Left lung (tissue), 14 donors: ENCODE measurements at places on chromosomes 4 and X. TPM values are rescaled to one million over a fixed set of nuclear protein-coding genes. Genes with fewer than 3 reads are reported as not detected.

Gene F9
- not detected for total RNA-seq

Gene CENPE
- total RNA-seq, result 6.1 TPM

DNA sequence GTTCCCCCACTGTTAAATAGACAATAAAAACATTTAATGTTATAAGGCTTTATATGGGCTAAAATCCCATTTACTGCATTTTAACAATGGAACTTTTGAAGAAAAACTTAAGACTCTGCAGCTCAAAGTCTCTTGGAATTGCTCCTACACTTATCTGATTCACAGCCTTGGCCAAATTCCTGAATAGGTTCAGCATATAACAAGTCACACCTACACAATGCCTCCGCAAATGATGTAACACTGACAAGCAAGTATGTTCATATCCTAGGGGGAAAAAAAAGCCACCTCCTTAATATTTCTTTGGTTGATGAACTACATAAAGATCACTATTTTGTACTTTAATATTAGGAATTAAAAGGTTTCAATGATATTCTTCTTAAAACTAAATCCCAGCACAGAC lies 34.5 kb downstream of the RPS6KA6 start:
- no peaks in the 10 kb centered on the region for H3K4me1 ChIP-seq
- H3K27me3 ChIP-seq, result no peaks in the 10 kb centered on the region
- DNase-seq, result no peak
- H3K36me3 ChIP-seq, result no peaks in the 10 kb centered on the region

DNA sequence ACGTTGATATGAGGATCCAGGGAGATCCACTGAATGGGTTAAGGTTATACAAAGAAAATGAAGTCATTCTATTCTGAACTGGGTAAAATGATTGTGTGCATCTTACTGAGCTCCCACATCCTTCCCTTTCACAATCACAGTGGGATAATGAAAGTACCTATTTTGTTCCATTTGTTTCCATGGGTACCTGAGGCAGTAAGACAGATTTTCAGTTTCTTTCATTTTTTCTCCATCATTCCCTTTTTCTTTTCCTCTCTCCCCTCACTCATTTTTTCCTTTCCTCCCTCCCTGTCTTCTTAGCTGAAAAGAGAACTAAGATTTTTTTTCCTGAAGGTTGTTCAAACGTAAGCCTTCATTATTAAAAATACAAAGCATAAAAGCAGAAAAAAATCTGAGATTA lies 4.6 kb downstream of the GRIA2 start:
- no peaks in the 10 kb centered on the region for H3K36me3 ChIP-seq
- H3K4me1 ChIP-seq, result no peaks in the 10 kb centered on the region
- no peak overlapping the region for H3K27ac ChIP-seq
- H3K27me3 ChIP-seq, result peaks cover 31% of the 10 kb centered on the region
- no peak for DNase-seq

- H3K4me1 ChIP-seq, result no peaks in the 10 kb centered on the region
- H3K4me3 ChIP-seq, result no peak overlapping the region
- DNase-seq, result no peak
- no peaks in the 10 kb centered on the region for H3K36me3 ChIP-seq
- no peaks in the 10 kb centered on the region for H3K27me3 ChIP-seq
- H3K27ac ChIP-seq, result no peak overlapping the region
Measured at GRCh38 chrX:37854748-37855147, 7.4 kb upstream of the DYNLT3 start.

Gene DMP1
- total RNA-seq, result not detected

DNA sequence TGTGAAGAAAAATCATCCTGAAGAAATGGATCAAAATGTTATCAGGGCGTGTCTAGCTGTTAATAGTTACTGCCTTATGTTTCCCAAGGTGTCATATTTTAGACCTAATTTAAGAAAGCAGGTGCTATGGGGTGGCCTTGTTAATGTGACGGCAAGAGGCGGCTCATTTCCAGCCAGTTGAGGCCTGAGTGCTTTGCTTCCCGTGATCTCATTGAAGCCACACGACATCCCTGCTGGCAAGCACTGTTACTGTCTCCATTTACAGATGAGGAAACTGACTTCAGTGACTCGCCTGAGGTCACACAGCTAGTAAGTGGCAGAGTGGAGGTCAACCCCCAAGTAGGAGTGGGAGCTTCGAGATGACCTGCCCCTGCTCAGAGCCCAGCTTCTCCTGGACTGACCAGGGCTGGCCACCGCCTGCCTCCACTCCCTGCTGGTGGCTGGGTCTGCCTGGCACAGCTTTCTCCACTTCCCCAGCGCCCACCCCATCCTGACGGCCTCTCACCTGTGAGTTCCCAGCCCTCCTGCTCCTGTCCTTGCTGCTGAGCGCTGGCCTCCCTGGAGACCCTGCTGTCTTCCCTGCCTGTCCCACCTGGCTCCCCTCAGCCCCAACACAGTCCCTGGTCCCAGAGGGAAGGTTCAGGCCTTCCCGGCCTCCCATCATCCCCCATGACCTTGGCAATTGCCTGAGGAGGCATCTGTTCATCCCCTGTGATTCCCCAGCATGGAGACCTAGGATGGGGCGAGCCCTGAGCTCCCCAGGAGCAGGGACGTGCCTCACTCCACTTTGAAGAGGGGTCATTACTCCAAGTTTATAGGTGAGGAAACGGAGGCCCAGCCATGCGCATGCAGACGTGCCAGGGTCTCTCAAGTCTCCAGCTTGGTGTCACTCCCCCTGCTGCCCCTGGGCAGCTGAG lies 47.7 kb upstream of the SORCS2 start:
- H3K4me1 ChIP-seq, result no peaks in the 10 kb centered on the region
- no peak for DNase-seq
- H3K27me3 ChIP-seq, result no peaks in the 10 kb centered on the region
- no peak overlapping the region for H3K4me3 ChIP-seq
- H3K36me3 ChIP-seq, result no peaks in the 10 kb centered on the region
- H3K27ac ChIP-seq, result no peak overlapping the region

GRCh38 chrX:17405225-17405969 lies 30.4 kb downstream of the NHS start:
- no peak overlapping the region for H3K4me3 ChIP-seq
- no peaks in the 10 kb centered on the region for H3K27me3 ChIP-seq
- H3K4me1 ChIP-seq, result no peaks in the 10 kb centered on the region
- H3K36me3 ChIP-seq, result no peaks in the 10 kb centered on the region

Gene UGT8
- 3.7 TPM for total RNA-seq

DNA sequence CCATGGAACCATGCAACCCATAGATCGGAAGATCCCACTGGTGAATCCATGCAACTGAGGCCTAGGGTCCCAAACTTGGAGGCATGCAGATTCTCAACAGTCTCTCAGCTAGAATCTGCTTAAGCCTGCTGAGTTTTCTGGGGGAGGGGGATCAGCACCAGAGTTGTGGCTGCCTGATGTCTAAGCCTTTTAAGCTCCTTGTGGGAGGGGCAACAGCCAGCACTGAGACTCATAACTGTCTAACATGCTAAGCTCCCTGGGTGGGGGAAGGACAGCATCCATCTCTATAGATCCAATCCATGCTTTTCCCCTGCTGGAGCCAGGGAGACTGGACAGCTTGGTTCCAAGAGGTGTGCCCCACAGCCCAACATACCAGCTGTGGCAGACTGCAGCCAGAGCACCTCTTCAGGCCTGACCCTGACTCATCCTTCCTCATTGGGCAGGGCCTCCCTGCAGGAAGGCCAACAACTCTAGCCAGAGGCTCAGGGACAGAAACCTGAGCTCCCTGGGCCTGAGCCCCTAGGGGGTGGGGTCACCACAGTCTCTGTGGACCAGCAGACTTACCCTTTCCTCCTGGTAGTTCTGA lies 300.1 kb upstream of the SLC7A11 start:
- H3K36me3 ChIP-seq, result no peaks in the 10 kb centered on the region
- H3K4me3 ChIP-seq, result no peak overlapping the region
- H3K27me3 ChIP-seq, result no peaks in the 10 kb centered on the region
- no peak overlapping the region for H3K27ac ChIP-seq
- DNase-seq, result no peak
- H3K4me1 ChIP-seq, result no peaks in the 10 kb centered on the region

- H3K4me1 ChIP-seq, result peaks cover 3% of the 10 kb centered on the region
- peak overlapping the region; percentile 63 for H3K4me3 ChIP-seq
- H3K36me3 ChIP-seq, result peaks cover 6% of the 10 kb centered on the region
- H3K27me3 ChIP-seq, result no peaks in the 10 kb centered on the region
- no peak for DNase-seq
Measured at GRCh38 chrX:120604361-120604782, 471 bp downstream of the MCTS1 start.

- H3K36me3 ChIP-seq, result peaks cover 100% of the 10 kb centered on the region
- H3K4me3 ChIP-seq, result no peak overlapping the region
- no peak for DNase-seq
- H3K27me3 ChIP-seq, result no peaks in the 10 kb centered on the region
Measured at GRCh38 chr4:878796-879728, 53.1 kb downstream of the GAK start.

GRCh38 chrX:85084770-85085393 lies 81.2 kb downstream of the APOOL start:
- H3K36me3 ChIP-seq, result peaks cover 8% of the 10 kb centered on the region
- no peaks in the 10 kb centered on the region for H3K4me1 ChIP-seq
- H3K4me3 ChIP-seq, result no peak overlapping the region
- no peaks in the 10 kb centered on the region for H3K27me3 ChIP-seq
- no peak for DNase-seq

Gene GRID2
- total RNA-seq, result 0.15 TPM

- peaks cover 7% of the 10 kb centered on the region for H3K4me1 ChIP-seq
- no peak overlapping the region for H3K27ac ChIP-seq
- no peaks in the 10 kb centered on the region for H3K36me3 ChIP-seq
- H3K4me3 ChIP-seq, result peak overlapping the region; percentile 26
- H3K27me3 ChIP-seq, result peaks cover 37% of the 10 kb centered on the region
- no peak for DNase-seq
Measured at GRCh38 chrX:153829549-153829798, 870 bp downstream of the PDZD4 start.

DNA sequence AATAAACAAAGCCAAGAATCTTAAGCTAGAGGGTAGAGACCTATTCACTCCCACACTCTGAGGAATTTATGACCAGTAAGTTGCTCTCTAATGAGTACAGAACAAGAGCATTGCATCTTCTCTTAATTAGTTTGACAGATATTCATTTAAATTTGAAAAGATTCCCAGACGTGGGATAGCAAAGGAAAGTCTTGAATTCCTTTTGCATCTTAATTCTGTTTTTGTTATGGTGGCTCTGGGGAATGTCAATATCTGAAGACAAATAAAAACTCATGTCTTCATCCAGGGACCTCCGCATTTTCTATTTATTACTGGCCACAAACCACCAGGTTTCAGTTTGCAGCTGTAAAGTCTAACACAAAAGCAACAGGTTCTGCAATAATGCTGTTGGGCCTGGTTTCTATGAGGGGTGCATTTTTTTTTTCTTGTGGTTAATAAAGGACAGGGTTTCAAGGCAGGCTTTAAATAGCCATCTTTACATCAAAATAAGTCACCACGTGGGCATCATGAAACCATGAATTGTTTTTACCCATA lies 172.3 kb downstream of the SHROOM3 start:
- DNase-seq, result no peak
- H3K4me1 ChIP-seq, result no peaks in the 10 kb centered on the region
- no peak overlapping the region for H3K4me3 ChIP-seq
- H3K27ac ChIP-seq, result no peak overlapping the region
- no peaks in the 10 kb centered on the region for H3K27me3 ChIP-seq

DNA sequence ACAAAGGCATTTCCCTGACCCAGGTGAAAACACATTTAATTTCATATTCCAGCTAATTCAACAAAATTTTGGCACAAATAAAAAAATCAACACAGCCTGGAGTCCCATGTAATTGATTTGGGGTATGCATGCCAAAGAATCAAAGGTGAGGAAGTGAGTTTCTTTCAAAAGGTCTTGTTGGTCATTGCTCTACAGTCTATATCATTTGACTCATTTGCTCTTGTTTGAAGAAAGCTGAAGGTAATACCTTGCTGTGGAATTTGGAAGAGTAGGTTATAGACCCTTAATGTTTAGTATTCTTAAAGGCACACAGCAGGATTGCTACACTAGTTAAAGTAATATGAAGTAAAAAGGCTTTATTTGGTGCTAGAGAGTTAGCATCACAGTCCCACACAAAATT lies 25.4 kb downstream of the COL4A6 start:
- H3K27me3 ChIP-seq, result no peaks in the 10 kb centered on the region
- H3K27ac ChIP-seq, result no peak overlapping the region
- H3K36me3 ChIP-seq, result no peaks in the 10 kb centered on the region

- DNase-seq, result no peak
- H3K27me3 ChIP-seq, result no peaks in the 10 kb centered on the region
- no peaks in the 10 kb centered on the region for H3K4me1 ChIP-seq
- H3K36me3 ChIP-seq, result no peaks in the 10 kb centered on the region
Measured at GRCh38 chr4:24557026-24558025, 27.0 kb downstream of the DHX15 start.

- no peaks in the 10 kb centered on the region for H3K36me3 ChIP-seq
- H3K4me1 ChIP-seq, result peaks cover 18% of the 10 kb centered on the region
- no peak for DNase-seq
- no peak overlapping the region for H3K27ac ChIP-seq
- H3K4me3 ChIP-seq, result no peak overlapping the region
- no peaks in the 10 kb centered on the region for H3K27me3 ChIP-seq
Measured at GRCh38 chr4:163591614-163592020, 97.1 kb downstream of the TMA16 start.

Gene UNC5C
- total RNA-seq, result 14.4 TPM

GRCh38 chrX:71177327-71177726 lies 32.7 kb downstream of the NLGN3 start:
- H3K27me3 ChIP-seq, result no peaks in the 10 kb centered on the region
- H3K4me3 ChIP-seq, result no peak overlapping the region
- H3K27ac ChIP-seq, result no peak overlapping the region
- DNase-seq, result no peak
- no peaks in the 10 kb centered on the region for H3K4me1 ChIP-seq

- H3K27ac ChIP-seq, result peak overlapping the region; percentile 30
- H3K27me3 ChIP-seq, result no peaks in the 10 kb centered on the region
- H3K4me1 ChIP-seq, result peaks cover 35% of the 10 kb centered on the region
- DNase-seq, result no peak
- H3K4me3 ChIP-seq, result no peak overlapping the region
Measured at GRCh38 chr4:70927502-70928137, 25.5 kb downstream of the MOB1B start.

- H3K4me1 ChIP-seq, result no peaks in the 10 kb centered on the region
- H3K36me3 ChIP-seq, result no peaks in the 10 kb centered on the region
- no peak for DNase-seq
- H3K4me3 ChIP-seq, result no peak overlapping the region
- no peak overlapping the region for H3K27ac ChIP-seq
- H3K27me3 ChIP-seq, result peaks cover 33% of the 10 kb centered on the region
Measured at GRCh38 chr4:4837316-4837715, 22.1 kb upstream of the MSX1 start.

DNA sequence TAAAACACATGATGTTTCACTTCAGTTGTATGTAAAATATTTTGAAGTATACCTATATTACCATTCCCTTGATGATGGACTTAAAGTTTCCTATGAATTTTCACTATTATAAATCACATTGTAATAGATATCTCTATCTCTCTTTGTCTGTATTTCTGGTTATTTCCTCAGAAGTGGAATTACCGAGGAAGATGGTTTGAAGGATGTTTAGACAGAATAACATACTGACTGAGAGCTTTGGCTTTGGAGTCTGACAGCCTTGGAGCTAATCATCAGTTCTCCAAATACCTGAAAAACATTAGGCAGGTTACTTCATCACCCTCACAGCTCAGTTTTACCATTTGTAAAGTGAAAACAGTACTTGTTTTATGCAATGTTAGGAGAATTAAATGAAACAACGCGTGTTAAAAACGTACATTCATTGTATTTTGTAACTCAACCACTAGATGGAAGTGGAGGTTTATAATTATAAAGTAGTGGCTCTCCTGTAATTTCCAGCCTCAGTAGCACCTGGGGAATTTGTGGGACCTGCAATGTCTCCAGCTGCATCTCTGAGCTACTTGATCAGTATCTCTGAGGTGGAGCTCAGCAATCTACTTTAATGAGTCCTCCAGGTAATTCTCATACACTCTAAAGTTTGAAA lies 14.3 kb downstream of the JCHAIN start:
- no peaks in the 10 kb centered on the region for H3K27me3 ChIP-seq
- no peak overlapping the region for H3K4me3 ChIP-seq
- no peaks in the 10 kb centered on the region for H3K4me1 ChIP-seq
- no peaks in the 10 kb centered on the region for H3K36me3 ChIP-seq
- DNase-seq, result peak; percentile 36

Gene LEF1
- 7.1 TPM for total RNA-seq
